ENCODE measurements at places on chromosomes 5 and 9.

DNA sequence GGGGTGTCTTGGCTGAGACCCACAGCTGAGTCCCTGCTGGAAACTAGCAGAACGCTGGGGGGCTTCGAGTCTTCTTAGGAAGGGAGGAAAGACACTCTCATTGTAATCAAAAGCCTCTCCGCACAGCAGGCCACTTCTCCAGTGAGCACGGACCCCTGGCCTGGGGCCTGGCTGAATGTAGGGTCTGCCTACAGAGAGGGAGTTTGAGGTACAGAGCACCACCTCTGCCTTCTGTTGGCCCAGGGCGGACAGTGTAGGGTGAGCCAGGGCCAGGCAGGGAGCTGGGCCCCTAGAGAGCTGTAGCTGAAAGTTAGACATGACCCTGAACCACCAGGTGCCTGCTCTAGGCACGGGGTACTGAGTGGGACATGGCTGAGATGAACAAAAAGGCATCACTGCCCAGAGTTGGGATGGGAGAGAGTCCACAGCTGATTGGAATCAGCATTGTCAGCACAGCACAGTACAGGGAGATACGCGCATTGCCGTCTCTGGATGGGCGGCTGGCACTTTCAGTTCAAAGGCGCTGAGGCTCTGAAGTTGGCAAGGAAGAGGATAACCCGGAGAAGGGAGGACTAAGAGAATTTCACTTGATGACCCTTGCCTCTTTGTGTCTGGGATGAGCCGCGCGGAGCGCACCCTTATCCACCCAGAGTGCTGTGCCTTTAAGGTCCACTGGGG, 363 bp upstream of the SLC25A48 start:
- no peak for DNase-seq

GRCh38 chr5:171367424-171368370, 20.0 kb upstream of the NPM1 start:
- DNase-seq: no peak

- DNase-seq: no peak
These were observed 4.8 kb downstream of the DENND1A start for GRCh38 chr9:123925161-123925560.

GRCh38 chr5:128925973-128926372, 39.3 kb upstream of the SLC27A6 start:
- DNase-seq: no peak

- no peak for DNase-seq
These were observed 5.9 kb downstream of the ATPSCKMT start for GRCh38 chr5:10243660-10244240.

GRCh38 chr9:100277166-100277979, 75.4 kb downstream of the TEX10 start:
- no peak for DNase-seq

DNA sequence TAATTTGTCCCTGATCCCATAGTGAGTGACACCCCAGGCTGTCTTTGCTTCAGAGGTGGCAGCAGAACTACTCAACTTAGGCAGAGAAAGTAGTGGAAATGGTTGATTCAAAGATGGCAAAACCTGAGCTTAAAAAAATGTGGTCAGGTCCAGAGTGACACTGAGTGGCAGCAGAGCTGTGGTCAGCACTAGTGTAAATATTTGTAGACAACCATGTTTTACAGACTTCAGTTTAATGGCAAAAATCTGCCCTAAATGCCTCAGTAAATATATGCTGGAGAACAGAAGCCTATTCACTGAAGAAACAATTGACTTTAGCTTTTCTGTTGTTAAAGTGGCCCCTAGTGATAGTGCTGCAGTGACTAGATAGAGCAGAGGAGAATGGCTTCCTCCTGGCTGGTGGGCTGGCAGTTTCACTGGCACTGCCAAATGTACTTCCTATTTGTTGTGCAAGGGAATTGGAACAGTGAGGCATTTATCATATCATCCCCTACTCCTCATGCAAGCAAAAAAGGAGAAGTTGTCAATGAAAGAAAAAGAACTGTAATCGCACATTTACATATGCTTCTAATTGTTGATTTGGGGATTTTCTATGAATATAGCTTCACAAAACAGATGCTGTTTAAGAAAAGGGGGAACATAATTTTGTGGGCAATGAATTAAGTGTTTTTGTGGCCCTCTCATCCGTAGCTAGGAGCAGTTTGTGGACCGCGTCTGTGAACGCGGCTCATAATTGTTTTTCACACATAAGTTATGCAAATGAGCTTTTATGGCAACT, 12.0 kb downstream of the PBX3 start:
- no peak for DNase-seq

- DNase-seq: no peak
These were observed 31.1 kb downstream of the MEGF9 start for GRCh38 chr9:120683150-120683549.

DNA sequence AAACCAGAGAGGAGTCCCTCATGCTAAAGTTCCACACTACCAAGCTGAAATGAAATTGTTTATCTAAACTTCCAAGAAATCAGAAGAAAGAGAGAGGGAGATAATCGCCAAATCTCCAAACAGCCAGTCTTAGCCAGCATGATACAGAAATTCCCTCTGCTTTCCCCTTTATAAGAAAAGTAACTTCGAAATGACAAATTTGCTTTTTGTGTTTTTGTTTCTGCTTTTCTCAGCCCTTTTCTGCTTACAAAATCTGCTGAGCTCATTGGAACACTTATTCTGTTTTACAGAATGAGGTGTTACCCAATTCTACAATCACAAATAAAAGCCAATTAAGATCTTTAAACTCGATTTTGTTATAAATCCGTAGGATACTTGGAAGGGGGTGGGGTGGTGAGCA, 72.9 kb downstream of the SFXN1 start:
- DNase-seq: no peak

Data from NCI-H1417 treated with DMSO at 0.1 percent for 48 hours (cell line).